NCI-H510A treated with DMSO at 0.1 percent for 48 hours (cell line): ENCODE measurements at places on chromosomes 6 and 20.

GRCh38 chr6:21386744-21387143 lies 206.8 kb upstream of the SOX4 start:
- no peak for DNase-seq

GRCh38 chr6:68635706-68636513 lies 828 bp downstream of the ADGRB3 start:
- no peak for DNase-seq

GRCh38 chr6:23952245-23952644 lies 173.8 kb upstream of the NRSN1 start:
- no peak for DNase-seq

- peak; percentile 7 for DNase-seq
These were observed 111.2 kb downstream of the THBS2 start for GRCh38 chr6:169142538-169142844.

DNA sequence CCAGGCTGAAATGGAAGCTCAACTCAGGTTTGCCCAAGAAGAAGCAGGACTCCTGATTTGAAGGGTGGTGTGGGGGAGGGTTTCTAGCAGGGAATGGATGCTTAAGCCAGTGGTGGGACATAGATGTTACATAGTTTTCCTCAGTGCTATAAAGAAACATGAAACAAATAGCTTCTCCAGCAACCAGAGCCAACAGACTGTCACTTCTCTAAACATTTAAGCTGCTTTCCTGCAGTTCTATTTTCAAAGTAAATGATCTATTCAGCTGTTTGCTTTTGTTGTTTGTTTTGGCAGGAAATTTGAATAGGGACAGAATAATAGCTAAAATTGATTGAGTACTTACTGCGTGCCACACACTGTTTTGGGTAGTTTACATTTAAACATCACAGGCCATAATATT lies 169.0 kb downstream of the UST start:
- DNase-seq = no peak
